ENCODE measurements at places on chromosomes 7 and 10.

DNA sequence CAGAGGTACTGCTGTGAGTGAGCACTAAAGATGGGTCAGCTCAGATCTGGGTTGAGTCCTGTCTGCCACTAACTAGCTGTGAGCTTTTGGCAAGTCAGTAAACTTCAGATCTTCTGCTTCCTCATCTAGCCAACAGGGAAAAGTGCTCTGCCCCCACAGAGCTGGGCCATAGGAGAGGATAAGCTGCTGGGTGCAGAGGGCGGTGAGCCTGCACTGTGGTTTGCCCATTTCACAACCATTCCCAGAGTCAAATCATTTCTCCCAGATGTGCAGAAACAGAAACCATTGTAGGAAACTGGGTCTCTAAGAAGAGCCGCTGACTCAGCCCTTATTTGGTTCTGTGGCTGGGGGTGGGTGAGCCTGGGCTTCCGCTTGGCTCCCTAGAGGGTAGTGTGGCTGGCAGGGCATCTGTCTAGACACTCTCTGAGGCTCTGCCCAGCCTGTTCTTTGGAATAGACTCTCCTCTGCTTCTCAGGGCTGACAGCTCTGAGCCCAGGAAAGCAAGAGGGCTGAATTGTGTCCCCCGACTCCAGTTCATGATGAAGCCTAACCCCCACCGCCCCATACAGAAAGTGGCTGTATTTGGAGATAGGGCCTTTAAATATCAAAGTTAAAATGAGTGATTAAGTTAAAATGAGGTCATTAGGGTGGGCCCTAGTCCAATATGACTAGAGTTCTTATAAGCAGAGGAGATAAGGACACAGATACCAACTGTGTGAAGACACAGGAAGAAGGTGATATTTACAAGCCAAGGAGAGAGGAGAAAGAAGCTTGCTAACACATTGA lies 29.5 kb upstream of the ARHGAP22 start:
- DNase-seq: no peak

- DNase-seq: peak; percentile 39
Measured at GRCh38 chr10:125868372-125868975, 12.6 kb downstream of the DHX32 start.

GRCh38 chr10:51170518-51171245 lies 96.4 kb downstream of the PRKG1 start:
- peak; percentile 32 for DNase-seq

DNA sequence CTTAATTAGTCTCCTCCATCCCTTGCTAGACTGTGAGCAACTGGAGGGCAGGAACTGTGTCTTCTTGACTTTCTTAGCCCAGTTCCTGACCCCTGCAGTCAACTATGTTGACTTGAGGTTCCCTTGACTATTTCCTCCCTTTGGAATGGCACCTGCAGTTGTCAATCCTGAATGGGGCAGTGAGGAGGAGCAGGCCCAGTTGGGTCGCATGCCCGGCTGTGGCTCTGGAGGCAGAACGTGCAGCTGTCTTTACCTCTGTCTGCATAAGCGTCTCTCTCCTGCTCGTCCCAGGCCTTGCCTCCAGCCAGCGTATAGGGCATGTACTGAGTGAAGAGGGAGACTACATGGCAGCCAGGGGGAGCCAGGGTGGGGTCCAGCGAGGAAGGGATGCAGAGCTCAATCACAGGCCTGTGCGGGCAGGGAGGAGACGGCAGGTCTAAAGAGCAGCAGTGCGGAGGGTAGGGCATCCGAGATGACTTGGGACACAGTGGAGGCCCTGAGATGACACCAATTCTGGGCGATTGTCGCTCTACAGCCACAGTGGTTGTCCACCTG lies 26.8 kb downstream of the PYROXD2 start:
- DNase-seq: no peak

GRCh38 chr10:101769541-101770180 lies 6.3 kb downstream of the FGF8 start:
- no peak for DNase-seq

DNA sequence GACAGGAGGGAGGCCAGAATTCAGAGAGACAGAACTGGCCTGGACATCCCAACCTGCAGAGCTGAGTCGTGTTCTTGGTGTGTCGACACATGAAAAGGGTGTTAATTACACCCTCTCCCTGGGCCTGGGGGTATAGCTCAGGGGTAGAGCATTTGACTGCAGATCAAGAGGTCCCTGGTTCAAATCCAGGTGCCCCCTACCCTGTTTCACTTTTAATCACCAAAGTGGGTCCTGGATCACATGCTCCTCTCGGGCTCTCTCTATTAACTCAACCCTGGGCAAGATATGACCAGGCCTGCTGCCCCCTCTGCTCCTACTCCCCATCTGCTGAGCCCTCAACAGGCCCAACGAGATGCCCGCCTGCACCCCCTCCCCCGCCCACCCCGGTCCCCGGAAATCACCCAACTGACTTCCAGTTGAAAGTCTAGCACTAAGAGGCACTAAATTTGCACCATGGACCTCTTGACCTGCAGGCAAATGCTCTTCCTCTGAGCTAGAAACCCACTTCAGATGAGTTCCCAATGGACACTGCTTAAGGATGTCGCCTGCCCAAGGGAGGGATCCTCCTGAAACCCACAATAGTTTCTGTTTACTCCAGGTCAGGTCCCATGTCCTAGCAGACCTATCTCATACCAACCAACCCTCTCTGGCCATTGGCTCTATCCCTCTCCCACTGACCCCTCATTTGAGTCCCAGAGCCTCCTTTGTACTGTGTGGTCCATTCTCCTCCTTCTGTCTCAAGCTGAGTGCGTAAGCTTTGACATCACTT lies 137.6 kb downstream of the ZNF467 start:
- DNase-seq: no peak

DNA sequence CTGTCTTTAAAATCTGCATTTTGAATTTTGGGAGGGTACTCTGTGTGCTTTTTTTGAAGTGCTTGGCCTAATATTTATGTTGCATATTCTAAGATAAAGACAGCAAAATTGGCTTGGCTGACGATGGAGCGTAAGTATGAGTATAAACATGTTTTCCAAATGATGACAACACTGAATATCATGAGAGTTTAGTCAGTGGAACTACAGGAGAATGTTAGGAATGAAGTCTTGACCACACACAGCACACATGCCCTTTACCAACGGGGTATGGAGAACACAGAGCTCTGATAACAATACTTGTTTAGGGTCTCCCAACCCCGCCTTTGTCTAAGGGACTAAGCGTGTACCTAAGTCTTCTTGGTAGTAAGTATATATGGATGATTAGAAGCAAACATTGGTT lies 253.9 kb upstream of the FZD8 start:
- peak; percentile 57 for DNase-seq

GRCh38 chr7:142228537-142229104 lies 29.2 kb downstream of the PRSS58 start:
- DNase-seq: no peak
